ENCODE measurements at places on chromosomes 1 and 21. TPM values are rescaled to one million over a fixed set of nuclear protein-coding genes. Genes with fewer than 3 reads are reported as not detected.

DNA sequence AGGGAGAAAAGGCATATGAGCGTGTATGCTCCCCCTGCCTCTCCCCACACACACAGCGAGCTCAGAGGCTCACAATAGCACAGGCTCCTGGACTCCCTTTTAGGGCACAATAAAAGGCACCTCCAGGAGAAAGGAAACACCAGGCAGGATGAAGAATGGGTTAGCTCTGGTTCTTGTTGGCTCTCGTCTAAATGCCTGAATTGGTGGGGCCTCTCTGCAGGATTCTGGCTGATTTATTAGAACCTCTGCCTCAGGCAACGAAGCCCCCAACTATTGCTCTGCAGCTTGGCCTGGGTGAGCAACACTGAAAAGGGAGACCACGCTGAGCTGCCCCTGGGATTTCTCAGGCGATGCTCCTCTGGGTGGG lies 590.9 kb upstream of the PLXNA2 start:
- DNase-seq: no peak

- DNase-seq: no peak
Observed at GRCh38 chr1:26787381-26787705, 407 bp upstream of the PIGV start.

GRCh38 chr1:237901299-237901934 lies 10.7 kb upstream of the ZP4 start:
- DNase-seq: no peak

DNA sequence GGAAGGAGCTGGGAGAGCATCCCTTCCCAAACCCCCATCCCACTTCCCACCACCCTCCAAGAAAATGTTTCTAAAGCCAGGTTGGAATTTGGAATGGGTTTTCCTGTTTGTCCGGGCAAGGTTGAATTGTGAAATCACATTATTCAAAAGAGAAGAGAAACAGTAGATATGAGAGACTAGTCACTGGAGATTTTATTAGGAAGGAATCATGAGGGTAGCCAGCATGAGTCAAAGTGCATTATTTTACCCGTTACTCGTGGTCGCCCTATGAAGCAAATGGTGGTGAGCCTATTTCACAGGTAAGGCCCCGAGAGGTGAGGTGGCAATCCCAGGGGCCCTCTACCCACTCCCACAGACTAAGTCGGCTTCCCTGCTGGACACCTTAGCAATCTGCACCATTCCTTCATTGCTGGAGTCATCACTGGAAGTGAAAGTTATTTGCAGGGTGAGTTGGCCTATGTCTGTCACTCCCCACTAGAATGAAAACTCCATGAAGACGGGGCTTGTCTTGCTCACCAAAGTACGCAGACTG lies 52.8 kb downstream of the TOMM20 start:
- DNase-seq: peak; percentile 86

GRCh38 chr21:24955275-24955961 lies 651.9 kb downstream of the MRPL39 start:
- DNase-seq: no peak

DNA sequence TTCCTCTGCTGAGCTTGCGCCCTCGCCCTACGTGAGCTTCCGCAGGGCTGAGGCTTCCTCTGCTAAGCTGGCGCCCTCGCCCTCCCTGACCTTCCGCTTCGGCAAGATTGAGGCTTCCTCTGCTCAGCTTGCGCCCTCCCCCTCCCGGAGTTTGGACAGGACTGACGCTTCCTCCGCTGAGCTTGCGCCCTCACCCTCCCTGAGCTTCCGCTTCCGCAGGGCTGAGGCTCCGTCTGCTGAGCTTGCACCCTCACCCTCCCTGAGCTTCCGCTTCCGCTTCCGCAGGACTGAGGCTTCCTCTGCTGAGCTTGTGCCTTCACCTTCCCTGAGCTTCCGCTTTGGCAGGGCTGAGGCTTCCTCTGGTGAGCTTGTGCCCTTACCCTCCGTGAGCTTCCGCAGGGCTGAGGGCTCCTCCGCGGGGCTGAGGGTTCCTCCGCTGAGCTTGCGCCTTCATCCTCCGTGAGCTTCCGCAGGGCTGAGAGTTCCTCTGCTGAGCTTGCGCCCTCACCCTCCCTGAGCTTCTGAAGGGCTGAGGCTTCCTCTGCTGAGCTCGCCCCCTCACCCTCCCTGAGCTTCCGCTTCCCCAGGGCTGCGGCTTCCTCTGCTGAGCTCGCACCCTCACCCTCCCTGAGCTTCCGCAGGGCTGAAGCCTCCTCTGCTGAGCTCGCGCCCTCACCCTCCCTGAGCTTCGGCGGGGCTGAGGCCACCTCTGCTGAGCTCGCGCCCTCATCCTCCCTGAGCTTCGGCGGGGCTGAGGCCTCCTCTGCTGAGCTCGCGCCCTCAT lies 753.6 kb upstream of the TPTE start:
- DNase-seq: no peak

DNA sequence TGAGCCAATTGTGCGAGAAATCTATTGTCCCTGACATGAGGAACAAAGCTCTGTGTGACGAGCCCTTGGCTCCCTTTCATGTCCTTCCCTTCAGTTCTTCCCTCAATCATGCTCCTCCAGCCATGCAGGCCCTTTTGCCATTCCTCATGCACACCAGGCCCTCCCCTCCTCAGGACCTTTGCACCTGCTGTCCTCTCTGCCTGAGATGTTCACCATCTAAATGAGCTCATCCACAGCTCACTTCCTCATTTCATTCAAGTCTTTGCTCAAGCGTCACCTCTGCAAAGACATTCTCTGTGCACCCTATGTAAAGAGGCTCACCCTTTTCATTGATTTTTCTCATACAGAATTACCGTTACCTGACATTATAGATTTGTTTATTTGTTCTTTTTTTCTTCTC lies 43.7 kb downstream of the C8B start:
- no peak for DNase-seq

DNA sequence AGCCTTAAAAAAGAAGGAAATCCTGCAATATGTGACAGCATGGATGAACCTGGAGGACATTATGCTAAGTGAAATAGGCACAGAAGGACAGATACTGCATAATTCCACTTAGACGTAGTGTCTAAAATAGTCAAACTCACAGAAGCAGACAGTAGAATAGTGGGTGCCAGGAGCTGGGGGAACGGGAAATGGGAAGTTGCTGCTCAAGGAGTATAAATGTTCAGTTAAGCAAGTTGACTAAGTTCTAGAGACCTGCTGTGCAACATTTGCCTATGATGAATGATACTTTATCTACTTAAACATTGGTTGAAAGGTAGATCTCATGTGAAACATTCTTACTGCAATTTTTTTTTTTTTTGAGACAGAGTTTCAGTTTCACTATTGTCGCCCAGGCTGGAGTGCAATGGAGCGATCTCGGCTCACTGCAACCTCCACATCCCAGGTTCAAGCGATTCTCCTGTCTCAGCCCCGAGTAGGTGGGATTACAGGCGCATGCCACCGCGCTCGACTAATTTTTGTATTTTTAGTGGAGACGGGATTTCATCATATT lies 197.8 kb downstream of the HIVEP3 start:
- DNase-seq: no peak

- DNase-seq: no peak
Observed at GRCh38 chr1:11590395-11590794, 63.8 kb downstream of the FBXO2 start.

- DNase-seq: no peak
Observed at GRCh38 chr1:198440842-198441241, 99.6 kb downstream of the ATP6V1G3 start.

DNA sequence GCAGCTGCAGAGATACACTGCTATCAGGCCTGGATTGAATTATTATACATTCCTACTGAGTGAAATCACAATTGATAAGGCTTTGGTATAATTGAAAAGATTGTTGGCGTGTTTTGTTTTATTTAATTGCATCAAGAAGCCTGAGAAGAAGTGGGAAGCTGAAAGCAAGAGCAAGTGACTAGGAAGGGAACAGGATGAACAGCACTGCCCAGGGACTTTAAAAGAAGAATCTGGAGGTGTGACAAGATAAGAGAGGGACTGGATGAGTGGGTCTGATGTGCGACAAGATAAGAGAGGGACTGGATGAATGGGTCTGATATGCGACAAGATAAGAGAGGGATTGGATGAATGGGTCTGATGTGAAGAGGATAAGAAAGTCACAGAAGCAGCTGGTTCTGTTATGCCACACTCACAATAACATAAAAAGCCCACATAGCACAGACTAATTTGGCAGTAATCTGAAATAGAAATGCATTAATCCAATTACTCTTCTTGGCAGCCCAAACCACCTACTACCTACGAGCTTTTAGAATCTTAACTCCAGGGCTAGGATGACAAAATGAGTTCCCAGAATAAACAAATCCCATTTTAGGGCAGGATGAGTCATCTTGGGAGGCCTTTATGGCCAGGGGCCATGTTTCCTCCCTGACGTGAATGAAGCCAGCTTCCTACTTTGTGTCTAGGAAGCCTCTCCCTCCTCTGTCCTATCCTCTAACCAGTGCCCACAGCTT lies 129.7 kb downstream of the DUSP10 start:
- peak; percentile 18 for DNase-seq

DNA sequence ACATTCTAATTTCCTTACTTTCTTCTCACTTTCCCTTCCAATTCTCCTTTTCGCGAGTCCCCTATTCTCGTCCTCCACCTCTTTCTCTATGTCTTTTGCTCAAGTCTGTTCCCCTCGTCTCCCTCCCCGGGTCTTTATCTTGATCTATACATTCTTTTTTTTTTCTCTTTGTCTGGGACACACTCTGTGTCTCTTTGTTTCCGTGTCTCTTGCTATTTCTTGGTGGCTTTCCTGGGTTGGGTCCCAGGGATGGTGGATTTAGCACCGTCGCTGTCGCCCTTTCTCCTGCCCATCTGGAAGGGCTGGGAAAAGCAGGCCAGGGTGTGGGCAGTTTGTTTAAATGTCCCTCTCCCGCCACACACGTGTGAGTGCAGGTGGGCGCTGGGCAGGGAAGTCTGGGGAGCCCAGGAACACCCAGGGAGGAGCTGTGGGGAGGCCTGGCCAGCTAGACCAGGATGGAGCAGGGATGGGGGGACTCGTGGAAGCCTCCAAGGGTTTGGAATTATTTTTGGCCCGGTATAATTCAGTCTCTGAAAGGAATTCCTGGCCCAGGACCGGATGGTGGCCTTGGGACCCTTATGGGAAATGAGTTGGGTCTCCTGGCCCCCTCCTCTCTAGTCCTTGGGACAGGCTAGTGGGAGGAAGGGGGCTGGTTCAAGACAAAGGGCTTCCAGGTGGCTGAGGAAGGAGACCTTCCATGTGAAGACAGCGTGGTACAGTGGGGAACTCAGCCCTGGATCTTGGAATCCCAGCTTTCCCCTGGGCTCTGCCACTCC lies 9.5 kb upstream of the ID3 start:
- DNase-seq: peak; percentile 42

GRCh38 chr1:41192456-41193178 lies 49.5 kb downstream of the SCMH1 start:
- DNase-seq: no peak

DNA sequence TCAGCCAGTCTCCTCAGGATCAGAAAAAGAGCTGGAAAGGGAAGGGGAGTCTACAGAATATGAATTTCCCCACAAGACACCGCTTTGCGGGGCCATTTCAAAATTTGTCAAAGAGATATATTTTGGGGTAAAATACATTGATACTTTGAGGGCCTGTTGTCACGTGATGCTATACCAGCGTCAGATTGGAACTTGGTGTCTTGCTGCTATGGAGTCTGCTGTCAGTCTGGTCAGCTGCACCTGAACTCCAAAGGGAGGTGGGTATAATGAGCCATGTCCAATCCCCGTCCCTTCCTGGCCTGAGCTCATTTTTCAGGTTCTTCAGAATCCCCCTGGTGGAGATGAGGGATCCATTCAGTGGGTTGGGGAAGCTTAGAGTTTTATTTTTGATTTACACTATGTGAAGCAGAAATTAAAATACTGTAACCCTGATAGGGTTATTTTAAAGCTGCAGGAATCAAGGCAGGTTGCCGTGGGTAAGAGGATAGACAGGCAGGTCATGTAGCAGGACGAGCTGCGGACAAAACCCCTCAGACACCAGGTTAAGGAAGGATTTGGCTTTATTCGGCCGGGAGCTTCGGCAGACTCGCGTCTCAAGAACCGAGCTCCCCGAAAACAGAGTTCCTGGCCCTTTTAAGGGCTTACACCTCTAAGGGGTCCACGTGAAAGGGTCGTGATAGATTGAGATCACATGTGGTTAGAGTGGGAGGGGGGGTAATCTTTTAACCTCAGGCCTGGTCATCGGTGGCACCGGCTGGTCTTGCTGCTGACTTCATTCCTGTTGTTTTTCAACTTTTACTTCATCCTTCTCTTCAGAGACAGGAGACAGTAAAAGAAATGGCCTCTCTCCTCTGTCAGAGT lies 2.2 kb upstream of the POFUT2 start:
- no peak for DNase-seq

GRCh38 chr21:45332981-45333582 lies 45.4 kb upstream of the POFUT2 start:
- no peak for DNase-seq

DNA sequence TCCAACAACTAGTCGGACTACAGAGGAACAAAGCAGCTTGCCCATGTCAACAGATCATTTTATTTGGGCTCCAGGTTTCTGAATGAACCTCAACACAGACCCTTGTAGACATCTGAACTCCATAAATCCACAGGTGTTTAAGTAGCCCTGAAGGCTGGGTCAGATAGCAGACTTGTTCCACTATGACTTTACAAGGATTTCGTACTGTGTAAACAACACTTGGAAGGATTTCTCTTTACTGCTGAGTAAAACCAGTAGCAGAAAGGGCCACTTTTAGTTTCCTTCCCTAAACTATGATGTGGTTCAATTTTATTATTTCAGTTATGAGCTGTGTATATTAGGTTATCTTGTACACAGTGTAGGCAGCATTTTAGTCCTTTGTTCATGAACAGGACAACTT lies 316.4 kb upstream of the ADGRL2 start:
- DNase-seq: no peak

DNA sequence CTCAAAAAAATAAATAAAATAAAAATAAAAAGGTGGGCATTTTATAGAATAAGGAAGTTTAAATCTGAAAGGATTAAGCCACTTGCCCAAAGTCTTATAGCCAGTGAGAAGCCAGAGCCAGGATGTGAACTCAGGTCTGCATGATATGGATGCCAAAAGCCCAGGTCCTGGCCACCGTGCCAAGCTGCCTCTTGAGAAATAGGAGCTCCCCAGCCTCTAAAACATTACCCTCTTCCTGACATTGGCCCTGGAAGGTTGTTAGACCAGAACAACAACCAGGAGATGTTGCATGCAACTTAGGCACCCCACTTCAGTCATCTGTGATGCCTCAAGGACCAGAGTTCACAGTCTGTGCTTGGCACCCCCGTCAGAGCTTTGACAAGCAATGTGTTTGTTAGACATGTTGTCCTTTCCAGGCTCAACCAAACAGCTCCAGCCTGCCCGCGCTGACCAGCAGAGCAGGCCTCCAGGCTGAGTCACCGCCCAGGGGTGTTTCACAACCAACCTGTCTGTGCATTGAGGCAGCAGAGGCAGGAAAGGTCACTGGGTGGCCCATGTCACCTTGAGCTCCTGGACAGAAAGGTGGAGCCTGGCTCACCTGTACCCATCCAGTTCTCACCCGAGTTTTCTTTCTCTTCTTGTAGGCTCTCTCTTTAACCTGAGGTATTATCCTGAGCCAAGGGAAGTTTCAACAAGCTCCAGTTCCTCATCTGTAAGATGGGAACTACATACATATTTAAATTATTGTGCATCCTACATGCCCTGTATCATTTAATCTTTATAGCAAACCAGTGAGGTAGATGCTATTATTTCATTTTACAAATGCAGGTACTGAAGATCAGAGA lies 14.9 kb upstream of the MED18 start:
- DNase-seq: peak; percentile 79

FAM78B gene
- polyA plus RNA-seq: 3.5 TPM

MATN1 gene
- 0.30 TPM for polyA plus RNA-seq

TCHH gene
- 0.22 TPM for polyA plus RNA-seq

SLC5A9 gene
- polyA plus RNA-seq: 133 TPM

C1orf210 gene
- polyA plus RNA-seq: 46.2 TPM

ITGB2 gene
- 17.1 TPM for polyA plus RNA-seq
